Fibroblast of the aortic adventitia (primary cell): ENCODE measurements at places on chromosomes 2 and 18. TPM values are rescaled to one million over a fixed set of nuclear protein-coding genes. Genes with fewer than 3 reads are reported as not detected.

The ITPRIPL1 gene
- total RNA-seq: 2.5 and 3.4 TPM in 2 replicates

The PLA2R1 gene
- 25.0 and 27.0 TPM in 2 replicates for total RNA-seq

The TRIM43 gene
- not detected in 2 replicates for total RNA-seq

The GALNT3 gene
- 0.49 and 3.1 TPM in 2 replicates for total RNA-seq

The FHL2 gene
- 92.4 and 267 TPM in 2 replicates for total RNA-seq

The RTP5 gene
- not detected in 2 replicates for total RNA-seq

The HRH4 gene
- total RNA-seq: under 0.01 TPM in 1 of 2 replicates, not detected in the other

The IL1R1 gene
- total RNA-seq: 150 and 152 TPM in 2 replicates

The STARD6 gene
- total RNA-seq: not detected in 2 replicates

The KCNG2 gene
- total RNA-seq: not detected in 2 replicates
